ENCODE measurements at places on chromosomes 11 and 22.

GRCh38 chr11:66371627-66372415 lies at the start of gene SLC29A2:
Gene SLC29A2 (minus strand): TSS chr11:66371760. CDS start chr11:66371591, 169 bp downstream.
- no peak for DNase-seq

DNA sequence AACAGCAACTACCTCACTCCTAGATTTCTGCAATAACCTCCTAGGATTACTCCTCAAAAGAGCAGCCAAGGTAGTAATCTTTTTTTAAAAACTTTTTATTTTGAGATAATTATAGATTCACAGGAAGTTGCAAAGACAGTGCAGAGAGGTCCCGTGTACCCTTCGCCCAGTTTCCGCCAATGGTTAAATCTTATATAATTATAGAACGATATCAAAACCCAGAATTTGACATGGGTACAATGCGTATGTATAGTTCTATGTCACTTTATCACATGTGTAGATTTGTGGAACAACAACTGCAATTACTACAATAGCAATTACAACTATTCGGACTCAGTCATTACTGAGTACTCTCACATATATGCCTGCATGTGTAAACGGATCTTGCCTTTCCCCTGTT lies 94.8 kb upstream of the APOA1 start:
- no peak for DNase-seq

- peak; percentile 71 for DNase-seq
These were observed 10.4 kb upstream of the C1QTNF6 start for GRCh38 chr22:37198258-37199102.

GRCh38 chr11:126404367-126404766 lies 48.9 kb downstream of the ST3GAL4 start:
- DNase-seq: no peak

DNA sequence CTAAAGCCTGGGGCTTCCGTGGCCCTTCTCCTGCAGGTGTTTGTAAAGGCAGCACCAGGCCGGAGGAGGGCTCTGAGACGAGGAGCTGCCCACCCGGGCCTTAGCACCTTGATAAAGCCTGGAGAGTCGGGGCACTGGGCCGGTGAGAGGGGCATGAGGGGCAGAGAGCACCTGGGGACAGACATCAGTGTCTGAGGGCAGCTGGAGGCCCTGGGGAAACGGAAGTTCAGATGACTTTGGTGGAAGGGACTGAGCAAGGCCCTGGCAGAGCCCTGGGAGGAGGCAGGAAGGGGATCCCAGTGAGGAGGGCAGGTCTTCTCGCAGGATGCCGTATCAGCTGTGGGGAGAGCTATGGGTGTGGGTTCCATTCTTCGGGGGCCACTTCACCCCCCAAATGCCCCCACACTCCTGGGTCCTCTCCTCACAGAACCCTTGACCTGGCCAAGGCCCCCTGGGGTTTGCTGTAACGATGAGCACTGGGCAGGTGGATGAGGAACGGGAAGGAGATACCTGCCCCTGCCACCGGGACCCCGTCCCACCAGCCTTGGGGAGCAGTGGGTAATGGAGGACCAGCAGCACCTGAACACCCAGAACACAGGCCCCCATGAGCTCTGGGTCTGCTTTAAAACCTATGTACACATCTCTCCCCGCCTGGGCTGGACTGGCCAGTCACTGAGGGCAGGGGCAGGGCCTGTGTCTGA lies 7.4 kb downstream of the C1QTNF6 start:
- no peak for DNase-seq

- DNase-seq: no peak
These were observed 724 bp downstream of the ARFIP2 start for GRCh38 chr11:6480299-6480914.

GRCh38 chr11:73226297-73227006 lies 8.4 kb downstream of the P2RY2 start:
- no peak for DNase-seq

GRCh38 chr11:36074941-36075431 lies 131.1 kb downstream of the LDLRAD3 start:
- DNase-seq: no peak

DNA sequence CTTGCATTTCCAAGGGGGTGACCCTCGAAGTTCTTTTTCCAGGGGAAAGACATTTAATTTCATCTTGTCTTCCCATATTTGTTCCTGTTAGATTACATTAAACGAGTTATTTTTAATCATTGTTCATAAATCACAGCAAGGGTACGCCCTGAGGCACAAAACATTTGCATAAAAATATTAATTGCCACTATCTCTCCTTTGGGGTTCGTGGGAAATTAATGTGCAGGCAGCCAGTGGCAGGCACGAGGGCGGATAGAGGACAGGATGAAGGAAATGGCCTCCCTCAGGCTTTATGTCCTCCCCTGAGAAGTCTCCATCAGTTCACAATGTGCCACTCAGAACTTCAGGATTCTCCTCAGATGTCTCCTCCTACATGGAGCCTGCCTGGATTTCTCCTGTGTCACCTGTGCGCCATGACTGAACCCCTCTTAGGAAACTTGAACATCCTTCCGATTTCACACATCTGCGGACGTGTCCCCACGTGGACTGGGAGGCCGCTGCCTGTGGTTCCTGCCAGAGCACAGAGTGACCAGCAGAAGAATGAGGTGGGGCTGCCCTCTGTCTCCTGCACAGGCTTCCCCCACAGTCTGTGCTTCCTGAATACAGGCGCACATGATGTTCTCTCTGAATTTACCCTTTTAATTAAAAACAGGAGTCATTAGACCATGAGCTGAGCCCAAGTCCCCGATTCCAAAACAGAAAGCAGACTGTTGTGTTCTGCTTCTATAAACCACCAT lies 1085.9 kb downstream of the TBC1D22A start:
- DNase-seq: no peak

GRCh38 chr22:27885977-27886842 lies 32.8 kb downstream of the PITPNB start:
- DNase-seq: peak; percentile 20

DNA sequence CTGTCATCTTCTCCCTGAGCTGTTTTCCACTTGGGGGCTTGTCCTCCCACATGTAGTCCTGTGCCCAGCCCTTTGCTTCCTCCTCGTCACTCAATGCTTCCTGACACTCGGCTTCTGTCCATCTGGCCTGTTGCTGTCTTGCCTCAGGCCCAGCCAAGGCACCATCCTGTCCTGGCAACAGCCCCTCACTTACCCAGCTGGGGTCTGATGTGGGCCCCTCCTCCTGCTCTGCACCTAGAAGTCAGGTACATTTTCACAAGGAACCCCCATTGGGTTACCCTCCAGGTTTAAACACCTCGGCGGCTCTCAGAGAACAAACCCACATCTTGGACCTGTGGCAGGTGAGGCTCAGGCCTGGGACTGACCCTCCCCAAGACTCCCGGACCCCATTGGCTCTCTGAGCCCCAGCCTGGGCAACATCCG lies 784.8 kb downstream of the TBC1D22A start:
- DNase-seq: no peak

- no peak for DNase-seq
These were observed 84.0 kb upstream of the RTL6 start for GRCh38 chr22:44582016-44582415.

- DNase-seq: no peak
These were observed 403.9 kb upstream of the ANO3 start for GRCh38 chr11:25928076-25928475.

DNA sequence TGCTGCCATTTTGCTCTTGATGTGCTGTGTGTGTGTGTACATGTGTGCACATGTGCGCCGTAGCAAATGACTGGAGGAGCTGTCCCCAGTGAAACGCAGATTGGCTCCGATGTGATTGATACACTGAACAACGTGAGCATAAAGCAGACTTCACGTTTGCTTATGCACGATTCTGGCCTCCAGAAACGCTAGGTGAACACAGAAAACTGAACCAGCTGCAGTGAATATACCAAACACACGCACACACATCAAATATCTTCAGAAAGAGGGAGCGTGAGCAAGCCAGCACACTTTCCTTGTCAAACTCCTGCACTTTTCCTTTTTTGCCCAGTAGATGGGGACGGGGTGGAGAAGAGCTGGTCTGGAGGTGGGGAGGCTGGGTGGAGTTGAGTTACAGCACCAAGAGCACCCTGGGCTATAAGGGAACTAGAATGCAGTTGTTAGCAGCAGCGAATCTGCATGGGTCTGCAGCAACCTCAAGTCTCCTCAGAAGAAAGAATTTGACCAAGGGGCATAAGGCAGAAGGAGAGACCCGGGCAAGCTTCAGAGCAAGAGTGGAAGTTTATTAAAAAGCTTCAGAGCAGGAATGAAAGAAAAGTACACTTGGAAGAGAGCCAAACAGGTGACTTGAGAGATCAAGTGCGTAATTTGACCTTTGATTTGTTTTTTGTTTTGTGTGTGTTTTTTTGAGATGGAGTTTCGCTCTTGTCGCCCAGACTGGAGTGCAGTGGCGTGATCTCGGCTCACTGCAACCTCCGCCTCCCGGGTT lies 77.8 kb upstream of the CADM1 start:
- peak; percentile 7 for DNase-seq

DNA sequence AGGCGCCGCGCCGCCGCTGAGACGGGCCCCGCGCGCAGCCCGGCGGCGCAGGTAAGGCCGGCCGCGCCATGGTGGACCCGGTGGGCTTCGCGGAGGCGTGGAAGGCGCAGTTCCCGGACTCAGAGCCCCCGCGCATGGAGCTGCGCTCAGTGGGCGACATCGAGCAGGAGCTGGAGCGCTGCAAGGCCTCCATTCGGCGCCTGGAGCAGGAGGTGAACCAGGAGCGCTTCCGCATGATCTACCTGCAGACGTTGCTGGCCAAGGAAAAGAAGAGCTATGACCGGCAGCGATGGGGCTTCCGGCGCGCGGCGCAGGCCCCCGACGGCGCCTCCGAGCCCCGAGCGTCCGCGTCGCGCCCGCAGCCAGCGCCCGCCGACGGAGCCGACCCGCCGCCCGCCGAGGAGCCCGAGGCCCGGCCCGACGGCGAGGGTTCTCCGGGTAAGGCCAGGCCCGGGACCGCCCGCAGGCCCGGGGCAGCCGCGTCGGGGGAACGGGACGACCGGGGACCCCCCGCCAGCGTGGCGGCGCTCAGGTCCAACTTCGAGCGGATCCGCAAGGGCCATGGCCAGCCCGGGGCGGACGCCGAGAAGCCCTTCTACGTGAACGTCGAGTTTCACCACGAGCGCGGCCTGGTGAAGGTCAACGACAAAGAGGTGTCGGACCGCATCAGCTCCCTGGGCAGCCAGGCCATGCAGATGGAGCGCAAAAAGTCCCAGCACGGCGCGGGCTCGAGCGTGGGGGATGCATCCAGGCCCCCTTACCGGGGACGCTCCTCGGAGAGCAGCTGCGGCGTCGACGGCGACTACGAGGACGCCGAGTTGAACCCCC lies 798 bp downstream of the BCR start:
- DNase-seq: no peak

DNA sequence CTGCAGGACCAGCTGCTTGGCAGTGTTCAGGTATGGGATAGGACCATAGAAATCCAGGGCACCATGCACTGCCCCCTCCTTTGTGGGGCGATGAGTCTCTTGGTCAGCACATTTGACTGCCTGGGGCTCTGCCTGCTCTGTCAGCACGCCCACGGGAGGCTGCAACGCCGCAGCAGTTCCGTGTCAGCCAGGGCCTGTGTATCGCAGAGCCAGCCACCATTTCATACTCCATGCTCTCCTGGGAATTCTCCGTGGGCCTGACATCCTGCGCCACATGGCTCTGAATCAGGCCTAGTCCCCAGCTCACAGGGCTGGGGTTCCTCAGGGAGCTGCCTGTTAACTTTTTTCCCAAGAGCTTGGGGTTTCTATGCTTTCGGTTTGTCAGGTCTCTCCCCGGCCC lies 16.9 kb upstream of the RELT start:
- no peak for DNase-seq

GRCh38 chr22:49827271-49827852 lies 311 bp downstream of the BRD1 start:
- DNase-seq: no peak

GRCh38 chr11:61959678-61960077 lies 7.8 kb downstream of the FTH1 start:
- no peak for DNase-seq

DNA sequence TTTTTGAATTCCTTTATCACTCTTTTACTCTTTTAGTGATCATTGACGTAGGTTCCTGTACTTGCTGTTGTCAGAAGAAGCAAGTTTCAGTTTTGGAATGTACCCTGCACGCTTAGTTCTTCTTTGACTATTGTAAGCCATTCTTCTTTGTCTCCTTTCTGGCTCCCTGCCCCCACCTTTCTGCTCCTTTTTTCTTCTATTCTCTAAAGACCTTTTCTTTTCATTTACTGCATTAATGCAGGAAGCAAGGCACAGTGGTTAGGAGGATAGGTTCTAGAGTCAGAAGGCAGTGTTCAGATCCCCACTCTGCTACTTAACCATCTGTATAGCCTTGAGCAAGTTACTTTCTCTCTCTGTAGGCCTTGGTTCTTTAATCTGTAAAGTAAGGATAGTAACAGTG lies 33.7 kb upstream of the RAG2 start:
- DNase-seq: no peak

- DNase-seq: no peak
These were observed 13.9 kb downstream of the OR5B3 start for GRCh38 chr11:58392746-58393145.

DNA sequence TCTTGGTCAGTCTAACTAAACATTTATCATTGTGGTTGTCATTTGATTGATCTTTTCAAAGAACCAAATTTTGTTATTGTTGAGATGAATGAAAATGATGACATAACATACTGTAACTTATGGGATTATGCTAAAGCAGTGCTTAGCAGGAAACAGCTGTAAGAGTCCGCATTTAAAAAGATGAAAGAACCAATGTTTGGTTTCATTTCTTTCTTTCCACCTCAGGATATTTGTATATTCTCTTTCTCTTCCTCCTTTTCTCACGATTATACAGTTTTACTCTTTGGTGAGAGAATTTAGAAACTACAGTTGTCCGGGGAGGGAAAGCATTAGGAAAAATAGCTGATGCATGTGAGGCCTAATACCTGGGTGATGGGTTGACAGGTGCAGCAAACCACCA lies 23.1 kb downstream of the PIH1D2 start:
- DNase-seq: peak; percentile 87

GRCh38 chr22:19429950-19430889 lies 1.3 kb downstream of the HIRA start:
- DNase-seq: peak; percentile 77

DNA sequence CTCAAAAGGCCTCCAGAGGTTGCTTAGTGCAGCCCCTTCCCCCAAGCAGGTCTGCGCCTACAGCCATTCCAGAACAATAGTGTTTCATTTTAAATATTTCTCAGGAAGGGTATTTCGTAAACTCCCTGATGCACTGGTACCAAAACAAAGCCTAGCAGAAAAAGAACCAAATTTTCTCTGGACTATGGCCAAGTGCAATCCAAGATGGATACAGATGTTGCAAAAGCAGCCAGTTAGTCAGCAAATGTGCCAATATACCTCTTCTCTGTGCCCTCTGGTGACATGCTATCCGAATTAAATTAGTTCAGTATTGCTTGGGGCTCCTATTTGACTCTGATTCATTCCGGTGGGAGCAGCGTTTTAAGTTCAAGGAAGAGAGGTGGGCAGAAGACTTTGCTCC lies 247.8 kb downstream of the NTM start:
- peak; percentile 3 for DNase-seq

GRCh38 chr11:1181853-1182535 lies 24.2 kb downstream of the MUC5AC start:
- peak; percentile 16 for DNase-seq
